ENCODE measurements at places on chromosomes 5 and 9.

GRCh38 chr5:31377274-31377946, 154.5 kb downstream of the DROSHA start:
- DNase-seq = no peak

DNA sequence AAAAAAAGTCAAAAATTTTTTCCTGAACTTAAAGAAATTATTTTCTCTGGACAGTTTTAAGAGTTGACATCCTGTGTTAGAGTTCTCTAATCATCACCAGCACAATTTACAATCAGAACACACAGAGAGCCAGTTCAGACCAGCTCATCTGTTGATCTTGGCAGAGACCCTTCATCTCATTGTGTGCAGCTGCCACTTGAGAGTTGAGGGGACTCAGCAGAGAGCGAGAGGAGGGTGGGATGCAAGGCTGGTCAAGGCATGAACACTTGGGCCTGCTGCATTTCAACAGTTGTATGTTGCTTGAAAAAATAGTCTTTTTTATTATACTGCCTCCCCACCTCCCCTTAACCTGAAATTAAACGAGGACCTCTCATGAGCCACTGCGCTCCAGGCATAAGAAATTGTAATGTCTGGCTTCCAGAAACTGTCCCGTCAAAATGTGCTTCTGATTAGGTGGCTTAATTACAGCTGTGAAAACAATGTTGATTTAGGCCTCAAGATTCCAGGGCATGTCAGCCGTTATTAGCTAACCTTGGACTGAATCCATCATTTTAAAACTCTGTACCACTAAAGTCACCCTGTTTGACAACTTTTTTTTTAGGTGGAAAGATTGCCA, 383.6 kb downstream of the CCDC171 start:
- DNase-seq = no peak

DNA sequence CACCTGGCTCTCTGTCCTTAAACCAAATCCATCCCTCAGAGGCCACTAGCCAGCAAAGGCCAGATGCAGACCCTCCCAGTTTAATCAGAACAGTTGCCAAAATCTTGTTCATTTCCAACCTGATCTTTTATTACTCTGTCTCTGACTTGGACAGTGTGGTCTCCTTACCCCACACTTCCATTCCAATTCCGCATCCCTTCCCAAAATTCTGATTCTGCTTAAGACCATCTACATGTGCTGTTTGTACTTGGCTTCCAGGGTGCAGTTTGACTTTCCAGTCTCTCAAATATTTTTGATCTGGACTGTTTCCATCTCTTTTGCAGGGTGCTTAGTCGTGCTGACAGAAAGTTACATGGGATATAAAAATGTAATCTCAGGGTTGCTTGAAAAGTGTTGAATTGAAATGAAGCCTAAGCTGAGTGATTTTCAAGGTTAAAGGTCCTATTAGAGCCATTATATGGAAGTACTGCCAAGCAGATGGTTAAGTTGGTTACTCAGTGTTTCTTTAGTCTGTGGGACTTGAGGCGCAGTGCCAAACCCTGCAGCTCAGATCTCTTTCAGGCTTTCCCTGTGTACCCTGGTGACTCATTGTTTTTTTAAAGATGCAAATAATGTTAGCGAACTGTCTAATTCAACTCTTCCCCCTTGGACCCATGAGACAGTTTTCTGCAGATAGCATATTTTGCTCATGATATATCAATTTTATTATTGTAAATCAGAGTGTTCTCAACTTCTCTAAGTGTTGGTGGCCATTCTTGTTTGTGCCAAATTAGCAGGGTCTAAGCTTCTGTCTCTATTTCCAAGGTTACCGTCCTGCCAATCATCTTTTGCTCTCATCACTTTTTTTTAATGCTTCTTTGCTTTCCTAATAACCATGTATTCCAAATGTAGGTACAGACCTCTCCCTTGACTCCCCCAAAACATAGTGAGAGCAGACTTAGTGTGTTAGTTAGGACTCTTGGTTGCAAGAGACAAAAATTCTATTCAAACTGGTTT, 18.2 kb upstream of the DCP2 start:
- no peak for DNase-seq

DNA sequence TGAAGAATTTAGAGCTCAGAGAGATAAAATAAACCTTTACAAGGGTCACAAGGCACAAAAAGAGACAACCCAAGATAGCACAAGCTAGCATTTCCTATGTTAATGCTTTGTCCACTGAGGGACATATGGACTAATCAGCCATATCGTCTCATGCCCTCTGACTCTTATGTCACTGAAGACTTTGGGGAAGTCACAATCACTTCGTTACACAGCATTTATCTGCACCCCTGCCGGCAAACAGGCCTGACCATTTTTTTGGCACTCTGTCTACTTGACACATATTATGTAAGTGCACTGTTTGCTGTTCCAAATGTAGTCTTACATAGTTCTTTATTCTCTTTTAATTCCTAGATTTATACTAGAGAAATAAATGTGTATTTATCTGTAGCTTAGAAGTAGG, 13.9 kb upstream of the BNC2 start:
- no peak for DNase-seq

DNA sequence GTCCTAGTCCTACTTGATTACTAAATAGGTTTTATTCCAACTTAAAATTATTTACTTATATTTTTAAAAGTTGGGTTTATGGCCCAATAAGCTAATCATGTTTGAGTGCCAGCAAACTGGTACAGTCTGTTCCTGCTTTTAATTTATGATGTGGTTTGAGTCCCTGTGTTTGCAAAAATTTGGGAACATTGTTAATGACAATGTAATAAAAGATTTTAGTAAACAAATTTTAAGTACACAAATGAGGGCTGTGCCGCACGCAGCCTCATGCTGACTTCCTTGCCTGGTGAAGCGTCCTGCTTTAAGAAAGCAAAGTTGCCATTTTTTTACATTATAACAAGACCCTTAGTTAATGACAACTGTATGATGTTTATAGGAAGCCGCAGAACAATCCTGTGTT, 96.8 kb upstream of the MAP1B start:
- DNase-seq = no peak

- no peak for DNase-seq
Observed at GRCh38 chr9:131475956-131476776, 26.6 kb upstream of the POMT1 start.

DNA sequence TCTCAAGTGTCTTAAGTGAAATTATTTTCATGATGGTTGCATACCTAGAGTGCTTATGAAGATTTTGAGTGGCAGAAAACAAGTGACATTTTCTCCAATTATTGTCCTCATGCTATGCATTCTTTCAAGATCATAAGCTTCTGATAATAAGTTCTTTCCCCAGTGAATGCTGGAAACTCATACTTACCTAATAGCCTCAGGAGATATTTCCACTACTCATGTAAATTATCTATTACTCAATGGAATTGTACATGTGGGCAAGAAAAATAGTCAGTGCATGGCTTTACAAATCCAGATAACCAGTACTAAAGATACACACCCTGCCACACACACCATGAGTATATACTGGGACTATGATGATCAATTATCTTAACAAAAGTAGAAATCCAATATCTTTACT, 1219.4 kb upstream of the C9orf72 start:
- DNase-seq = no peak

DNA sequence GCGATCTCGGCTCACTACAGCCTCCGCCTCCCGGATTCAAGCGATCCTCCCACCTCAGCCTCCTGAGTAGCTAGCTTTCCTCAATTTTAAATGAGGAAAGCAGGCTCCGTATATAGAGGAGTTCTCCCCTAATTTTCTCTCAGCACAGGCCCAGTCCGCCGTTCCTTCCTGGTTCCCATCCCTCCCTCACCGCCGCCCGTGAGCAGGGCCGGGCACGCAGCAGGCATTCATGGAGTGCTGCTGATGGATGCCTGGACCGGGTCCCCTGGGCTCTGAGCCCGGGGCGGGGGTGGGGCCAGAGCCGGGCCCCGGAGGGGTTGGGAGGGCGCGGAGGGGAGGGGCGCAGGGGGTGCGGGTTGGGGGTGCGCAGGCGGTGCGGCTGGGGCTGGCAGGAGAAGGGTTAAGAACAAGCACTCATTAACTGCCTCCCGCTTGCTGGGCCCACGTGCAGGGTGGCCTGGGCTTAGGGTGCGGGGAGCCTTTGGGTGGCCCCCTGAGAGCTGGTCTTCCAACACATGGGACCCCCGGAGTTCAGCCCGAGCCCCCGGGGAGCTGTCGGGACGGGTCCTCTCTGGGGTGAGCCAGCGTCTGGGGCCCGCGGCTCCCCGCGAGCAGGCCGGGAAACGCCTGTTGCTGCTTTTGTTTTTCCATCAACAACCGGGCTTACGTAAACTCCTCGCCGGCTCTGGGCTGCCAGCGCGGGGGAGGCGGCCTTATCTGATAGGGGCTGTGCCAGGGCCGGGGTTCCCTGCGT, 33.7 kb downstream of the LHX2 start:
- no peak for DNase-seq

Data from activated CD8-positive, alpha-beta memory T cell treated with anti-CD3 and anti-CD28 coated beads for 48 hours (primary cell).